ENCODE measurements at places on chromosomes 6 and 20. TPM values are rescaled to one million over a fixed set of nuclear protein-coding genes. Genes with fewer than 3 reads are reported as not detected.
A peak's percentile ranks its signal among the peaks of the same experiment; 100 is the strongest.

- no peak for DNase-seq
These were observed 19.8 kb downstream of the CRISP2 start for GRCh38 chr6:49693512-49693911.

DNA sequence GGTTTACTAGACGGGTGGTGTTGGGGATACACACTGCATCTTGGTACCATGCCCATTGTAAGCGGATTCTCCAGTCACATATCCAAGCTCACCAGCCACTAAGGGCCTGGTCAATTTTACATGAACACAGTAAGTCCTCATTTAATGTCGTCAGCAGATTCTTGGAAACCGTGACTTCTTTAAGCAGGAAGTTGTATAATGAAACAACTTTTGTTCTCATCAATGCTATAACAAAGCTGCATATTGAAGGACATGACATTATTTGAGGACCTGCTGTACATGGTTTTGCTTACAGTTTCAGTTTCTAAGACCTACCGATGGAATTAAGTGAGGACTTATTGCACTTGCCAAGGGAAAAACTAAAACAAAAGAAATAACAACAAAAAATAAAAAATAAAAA, 295.6 kb downstream of the SYNE1 start:
- no peak for DNase-seq

GRCh38 chr6:159819932-159820640, 20.0 kb downstream of the PNLDC1 start:
- no peak for DNase-seq

- no peak for DNase-seq
These were observed 98.5 kb downstream of the HIVEP2 start for GRCh38 chr6:142846459-142846831.

DNA sequence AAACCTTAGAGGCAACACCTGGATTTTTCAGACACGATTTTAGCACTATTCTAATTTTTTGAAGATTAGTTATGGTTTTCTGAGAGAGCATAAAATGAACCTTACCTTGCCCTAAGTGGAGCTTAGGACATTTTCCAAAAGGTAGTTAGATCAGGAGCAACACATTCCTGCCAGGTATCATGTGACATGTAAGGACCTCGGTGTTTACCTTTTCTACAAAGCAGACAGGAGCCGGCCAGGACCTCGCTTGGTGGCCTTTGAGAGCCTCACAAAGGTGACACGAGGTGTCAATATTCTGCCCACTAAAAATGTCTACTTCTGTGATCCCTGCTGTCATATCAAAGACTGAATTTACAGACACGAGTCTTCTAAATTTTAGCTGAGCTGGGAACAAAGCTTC, 174.9 kb downstream of the SMOC2 start:
- DNase-seq = no peak

GRCh38 chr6:13358511-13358910, 30.2 kb upstream of the TBC1D7 start:
- DNase-seq = no peak

DNA sequence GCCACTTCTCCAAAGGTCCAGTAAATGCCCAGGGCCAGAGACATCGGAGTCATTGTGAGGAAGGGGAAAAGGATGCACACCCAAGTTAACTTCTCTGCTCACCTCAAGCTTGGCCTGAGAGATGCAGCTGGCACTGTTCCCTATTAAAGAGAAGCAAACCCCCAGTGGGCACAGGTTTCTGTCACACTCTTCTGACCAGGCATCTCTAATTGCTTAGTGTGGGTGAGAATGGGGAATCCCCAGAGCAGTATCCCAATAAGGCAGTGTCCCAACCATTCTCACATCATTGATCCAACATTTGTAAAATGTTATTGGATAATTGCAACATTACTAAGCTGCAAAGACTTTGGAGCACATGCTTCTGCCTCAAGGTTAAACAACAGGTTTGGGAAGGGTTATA, 232.3 kb downstream of the ADGRG6 start:
- DNase-seq = no peak

DNA sequence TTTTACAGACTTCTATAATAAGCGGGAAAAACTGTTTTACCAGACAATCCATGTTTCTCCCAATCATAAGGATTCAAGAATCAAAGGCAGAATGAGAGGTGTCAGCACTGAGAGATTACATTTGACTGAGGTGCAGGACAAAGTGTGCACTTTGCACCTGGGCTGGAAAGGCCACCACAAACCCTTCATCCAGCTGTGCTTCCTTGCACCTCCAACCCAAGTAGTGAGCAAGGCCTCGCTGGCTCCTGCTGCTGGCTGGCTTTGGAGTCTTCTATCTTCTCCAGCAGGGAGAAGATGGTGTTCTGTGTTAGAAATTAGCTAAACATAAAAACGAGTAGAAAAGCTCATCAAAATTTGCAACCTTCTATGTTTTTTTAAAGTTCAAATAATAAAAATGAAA, 77.7 kb downstream of the CHD6 start:
- DNase-seq = no peak

- peak; percentile 58 for DNase-seq
These were observed 47.2 kb downstream of the FOXF2 start for GRCh38 chr6:1436334-1437306.

DNA sequence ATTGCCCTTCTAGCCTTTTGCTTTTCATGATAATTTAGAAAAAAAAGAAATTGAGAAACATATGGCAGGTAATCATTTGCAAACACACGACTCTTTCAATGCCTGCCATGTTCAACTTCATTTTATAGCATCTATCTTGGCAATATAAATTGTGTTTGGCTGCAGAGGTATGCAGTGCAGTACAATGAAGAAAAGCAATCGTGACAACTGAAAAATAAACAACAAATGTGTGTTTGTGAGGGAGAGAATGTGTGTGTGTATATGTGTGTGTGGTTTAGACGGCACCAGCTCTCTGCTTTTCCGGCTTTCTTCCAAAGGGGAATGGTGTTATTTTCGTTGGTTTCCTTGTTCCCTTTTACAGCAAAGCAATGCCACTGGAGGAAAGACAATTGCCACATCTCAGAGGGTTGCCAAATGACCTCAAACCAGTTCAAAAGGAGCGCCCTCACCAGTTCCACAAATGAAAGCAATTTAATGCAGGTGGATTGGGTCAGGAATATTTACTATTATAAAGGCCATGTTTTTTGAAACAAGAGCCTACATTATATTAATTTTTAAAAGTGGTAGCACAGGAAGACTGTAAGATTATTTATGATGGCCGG, 587.2 kb downstream of the PRKN start:
- no peak for DNase-seq

DNA sequence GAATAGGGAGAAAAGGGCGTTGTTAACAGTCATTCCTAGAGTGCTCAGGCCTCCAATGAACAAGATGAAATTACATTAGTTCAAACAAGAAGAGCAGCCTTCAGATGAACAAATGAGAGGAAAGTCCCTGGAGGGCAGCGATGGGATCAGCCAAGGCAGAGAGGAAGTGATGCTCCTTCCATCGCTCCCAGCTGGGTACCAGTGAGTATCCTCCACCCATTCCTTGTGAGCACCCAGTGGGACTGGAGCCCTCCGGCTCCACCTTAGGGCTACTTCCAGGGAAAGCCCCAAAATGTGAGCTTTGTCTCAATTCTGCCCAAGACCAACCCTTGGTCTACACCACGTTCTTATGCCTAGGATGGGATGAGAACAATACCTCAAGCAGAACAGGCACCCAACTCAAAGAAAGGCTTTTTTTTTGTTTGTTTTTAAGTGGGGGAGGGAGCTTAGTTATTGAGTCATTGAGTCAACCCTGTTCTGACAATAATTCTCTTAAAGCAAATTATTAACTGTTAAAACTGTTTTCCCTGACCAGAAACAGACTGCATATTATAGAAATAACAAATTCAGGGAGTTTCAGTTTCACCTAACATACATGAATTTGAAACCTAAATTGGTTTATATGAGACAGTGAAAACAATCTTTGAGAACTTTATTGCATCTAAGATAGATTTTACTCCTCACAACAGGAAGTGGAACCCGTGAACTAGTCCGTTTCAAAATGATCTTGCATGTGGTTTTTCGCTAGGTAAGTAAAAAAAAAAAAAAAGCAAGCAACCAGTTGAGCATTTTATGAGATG, 106.9 kb downstream of the IPCEF1 start:
- DNase-seq = no peak

DNA sequence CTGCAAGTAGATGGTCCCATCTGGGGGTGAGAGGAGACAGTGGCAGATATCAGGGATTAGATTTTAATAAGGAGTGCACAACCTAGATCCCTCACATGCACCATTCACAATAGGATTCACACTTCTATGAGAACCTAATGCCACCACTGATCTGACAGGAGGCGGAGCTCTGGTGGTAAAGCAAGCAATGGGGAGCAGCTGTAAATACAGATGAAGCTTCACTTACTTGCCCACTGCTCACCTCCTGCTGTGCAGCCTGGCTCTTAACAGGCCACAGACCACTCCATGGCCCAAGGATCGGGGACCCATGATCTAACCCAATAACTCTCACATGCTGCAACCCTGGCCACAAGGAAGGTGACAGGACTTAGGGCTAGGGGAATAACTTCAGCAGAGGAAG, 75.4 kb downstream of the ZNF133 start:
- DNase-seq = no peak

DNA sequence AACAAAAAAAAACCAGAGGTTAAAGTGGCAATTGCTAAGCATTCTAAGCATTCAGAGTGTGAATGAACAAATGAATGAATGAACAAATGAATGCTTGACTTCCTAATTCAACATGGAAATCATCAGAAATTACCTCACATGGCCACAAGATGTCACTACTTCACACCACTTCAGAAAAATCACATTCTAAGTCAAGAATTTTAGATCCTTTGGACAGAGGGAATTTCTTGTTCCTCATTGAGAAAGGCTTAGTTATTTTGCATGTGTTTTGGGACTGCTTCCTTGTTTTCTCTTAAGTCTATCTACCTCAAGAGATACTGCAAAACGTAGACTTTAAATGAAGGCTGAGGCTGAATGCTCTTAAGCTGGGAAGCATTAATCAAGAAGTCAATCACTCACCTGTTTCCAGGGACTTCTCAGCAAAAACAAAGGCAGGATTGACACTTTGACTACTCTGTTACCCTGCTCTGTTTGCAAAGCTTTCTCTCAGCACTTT, 120.2 kb downstream of the MBOAT1 start:
- DNase-seq = peak; percentile 18

- DNase-seq = no peak
These were observed 58.2 kb upstream of the QKI start for GRCh38 chr6:163356324-163356723.

- no peak for DNase-seq
These were observed 361.1 kb downstream of the FARS2 start for GRCh38 chr6:5622276-5623005.

GRCh38 chr6:43299338-43300293, 1.6 kb downstream of the SLC22A7 start:
- DNase-seq = no peak

DNA sequence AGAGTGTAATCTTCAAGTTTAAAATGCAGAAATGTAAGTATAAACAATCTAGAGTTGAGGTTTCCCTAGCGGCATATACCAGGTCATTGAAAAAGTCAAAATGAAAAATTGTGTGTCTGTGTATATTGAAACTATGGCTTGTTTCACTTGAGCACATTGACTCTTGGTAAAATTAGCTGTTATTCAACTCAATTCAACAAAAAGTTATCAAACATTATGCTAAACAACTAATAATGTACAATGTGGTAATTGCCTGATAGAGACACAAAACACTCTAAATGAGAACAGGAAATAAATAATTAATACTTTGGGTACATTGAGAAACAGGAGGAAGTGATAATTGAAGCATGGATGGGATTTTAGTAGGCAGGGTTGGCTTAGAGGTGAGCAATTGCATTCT, 444.8 kb downstream of the CDKAL1 start:
- no peak for DNase-seq

DNA sequence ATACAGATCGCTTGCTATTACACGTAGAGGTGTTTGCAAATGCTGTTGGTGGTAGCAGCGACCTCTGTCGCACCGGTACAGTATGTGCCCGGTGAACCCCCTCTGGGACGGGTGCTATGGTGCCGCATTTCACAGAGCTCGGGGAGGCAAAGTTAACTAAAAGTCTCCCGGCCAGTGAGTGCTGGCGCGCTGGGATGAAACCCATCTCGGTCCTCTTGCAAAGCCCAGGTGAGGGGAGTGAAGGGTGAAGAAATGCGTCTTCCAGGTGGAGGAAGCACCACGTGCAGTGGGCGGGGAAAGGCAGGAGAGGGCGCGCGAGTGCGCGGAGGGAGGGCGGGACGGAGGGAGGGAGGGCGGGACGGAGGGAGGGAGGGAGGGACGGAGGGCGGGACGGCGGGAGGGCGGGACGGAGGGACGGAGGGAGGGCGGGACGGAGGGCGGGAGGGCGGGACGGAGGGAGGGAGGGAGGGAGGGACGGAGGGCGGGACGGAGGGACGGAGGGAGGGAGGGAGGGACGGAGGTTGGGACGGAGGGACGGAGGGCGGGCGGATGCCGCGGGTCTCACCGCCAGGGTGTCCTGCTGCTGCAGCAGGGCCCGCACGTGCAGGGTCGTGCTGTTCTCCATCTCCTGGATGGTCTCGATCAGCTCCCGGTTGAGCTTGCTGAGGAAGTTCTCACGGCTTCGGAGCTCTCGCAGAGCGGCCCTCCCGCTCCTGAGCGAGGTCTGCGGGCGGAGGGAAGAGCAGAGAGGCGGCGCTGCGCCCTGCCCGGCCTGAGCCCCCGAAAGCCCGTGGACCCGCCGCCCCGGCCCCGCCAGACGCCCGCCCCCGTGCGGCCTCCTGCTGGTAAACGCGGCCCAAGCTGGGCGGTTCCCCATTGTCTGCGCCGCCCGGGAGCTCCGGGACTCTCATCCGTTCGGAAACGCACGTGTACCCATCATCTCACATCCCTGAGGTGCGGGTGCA, 11.7 kb downstream of the C20orf96 start:
- no peak for DNase-seq

DNA sequence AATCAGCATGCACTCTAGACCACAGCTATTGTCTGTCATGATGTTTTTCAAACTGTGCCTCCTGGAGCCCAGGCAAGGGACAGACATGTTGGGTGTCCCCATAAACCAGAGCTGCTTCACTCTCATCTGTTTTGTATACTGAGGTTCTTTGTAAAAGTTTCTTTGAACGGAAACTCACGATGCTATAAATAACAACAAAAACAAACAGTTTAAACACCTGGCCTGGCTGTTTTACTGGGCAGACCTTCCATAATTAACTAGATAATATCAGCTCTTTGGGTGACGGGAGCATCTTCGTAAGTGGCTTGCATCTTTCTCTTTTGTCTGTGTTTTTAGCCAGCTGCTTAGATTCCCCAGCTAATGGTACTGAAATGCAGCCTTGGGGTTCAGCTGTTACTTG, 190.3 kb downstream of the ZDHHC14 start:
- DNase-seq = no peak

GRCh38 chr20:50053362-50054230, 59.4 kb downstream of the UBE2V1 start:
- DNase-seq = no peak

WFDC2 gene
- polyA plus RNA-seq = 430 TPM

LTA gene
- 0.06 TPM for polyA plus RNA-seq

B3GAT2 gene
- 0.25 TPM for polyA plus RNA-seq

NFKBIE gene
- polyA plus RNA-seq = 5.5 TPM

DLL1 gene
- polyA plus RNA-seq = 22.1 TPM

Measured in urinary bladder (tissue), 4 donors.